ENCODE measurements at places on chromosomes 5 and 9. TPM values are rescaled to one million over a fixed set of nuclear protein-coding genes. Genes with fewer than 3 reads are reported as not detected.
A peak's percentile ranks its signal among the peaks of the same experiment; 100 is the strongest.

GRCh38 chr5:116494784-116495450 is 79.7 kb downstream of the SEMA6A start:
- no peak overlapping the region for H3K4me3 ChIP-seq
- no peaks in the 10 kb centered on the region for H3K36me3 ChIP-seq
- DNase-seq, result no peak
- H3K27ac ChIP-seq, result no peak overlapping the region

GRCh38 chr5:153546566-153546965 is 56.1 kb downstream of the GRIA1 start:
- no peaks in the 10 kb centered on the region for H3K4me1 ChIP-seq
- no peak overlapping the region for H3K27ac ChIP-seq
- no peaks in the 10 kb centered on the region for H3K27me3 ChIP-seq
- no peak for DNase-seq
- no peak overlapping the region for H3K4me3 ChIP-seq

GRCh38 chr5:96823900-96824380 is 16.2 kb upstream of the ERAP1 start:
- no peak overlapping the region for H3K27ac ChIP-seq
- peaks cover 46% of the 10 kb centered on the region for H3K4me1 ChIP-seq
- DNase-seq, result peak; percentile 46
- no peak overlapping the region for H3K4me3 ChIP-seq
- H3K27me3 ChIP-seq, result no peaks in the 10 kb centered on the region

Gene KCNV2
- not detected for total RNA-seq

DNA sequence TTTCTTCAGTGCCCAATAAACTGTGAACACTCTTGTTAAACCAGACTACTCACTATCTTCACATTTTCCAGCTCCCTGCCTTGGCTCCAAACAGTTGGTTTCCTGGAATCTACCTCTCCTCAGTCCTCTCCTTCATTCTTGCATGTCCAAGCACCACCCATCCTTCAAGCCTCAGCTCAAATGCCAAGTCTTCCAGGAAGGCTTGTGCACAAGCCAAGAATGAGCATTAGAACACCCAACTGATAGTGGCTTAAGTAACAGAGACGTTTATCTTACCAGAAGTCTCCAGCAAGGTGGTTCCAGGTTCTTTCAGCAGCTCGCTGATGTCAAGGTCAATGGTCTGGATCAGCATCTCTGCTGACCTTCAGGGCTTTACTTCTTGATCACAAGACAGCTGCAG is 60.1 kb downstream of the PTPDC1 start:
- H3K4me3 ChIP-seq, result no peak overlapping the region
- no peak for DNase-seq
- no peaks in the 10 kb centered on the region for H3K4me1 ChIP-seq
- no peaks in the 10 kb centered on the region for H3K36me3 ChIP-seq

- no peak overlapping the region for H3K4me3 ChIP-seq
- no peak for DNase-seq
- H3K4me1 ChIP-seq, result peaks cover 23% of the 10 kb centered on the region
- no peak overlapping the region for H3K27ac ChIP-seq
These were observed 15.7 kb downstream of the USP20 start for GRCh38 chr9:129850821-129851550.

DNA sequence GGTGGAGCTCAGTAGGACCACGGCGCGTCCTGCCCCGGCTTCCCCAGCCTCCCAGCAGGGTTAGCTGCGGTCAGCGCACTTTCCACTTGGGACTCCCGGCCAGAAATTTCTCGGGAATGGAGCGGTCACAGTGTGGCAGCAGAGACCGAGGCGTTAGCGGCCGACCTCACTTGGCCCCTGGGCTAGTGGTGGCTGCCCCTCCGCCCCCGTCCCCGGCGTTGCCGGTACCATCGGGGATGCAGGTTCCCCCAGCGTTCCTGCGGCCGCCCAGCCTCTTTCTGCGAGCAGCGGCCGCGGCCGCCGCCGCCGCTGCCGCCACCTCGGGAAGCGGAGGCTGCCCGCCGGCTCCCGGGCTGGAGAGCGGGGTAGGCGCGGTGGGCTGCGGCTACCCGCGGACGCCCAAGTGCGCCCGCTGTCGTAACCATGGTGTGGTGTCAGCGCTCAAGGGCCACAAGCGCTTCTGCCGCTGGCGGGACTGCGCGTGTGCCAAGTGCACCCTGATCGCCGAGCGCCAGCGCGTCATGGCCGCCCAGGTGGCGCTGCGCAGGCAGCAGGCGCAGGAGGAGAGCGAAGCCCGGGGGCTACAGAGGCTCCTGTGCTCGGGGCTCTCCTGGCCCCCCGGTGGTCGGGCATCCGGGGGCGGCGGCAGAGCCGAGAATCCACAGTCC is 460 bp downstream of the DMRTA1 start:
- H3K4me3 ChIP-seq, result peak overlapping the region; percentile 50
- H3K4me1 ChIP-seq, result peaks cover 10% of the 10 kb centered on the region
- peak; percentile 47 for DNase-seq
- peaks cover 38% of the 10 kb centered on the region for H3K27me3 ChIP-seq

DNA sequence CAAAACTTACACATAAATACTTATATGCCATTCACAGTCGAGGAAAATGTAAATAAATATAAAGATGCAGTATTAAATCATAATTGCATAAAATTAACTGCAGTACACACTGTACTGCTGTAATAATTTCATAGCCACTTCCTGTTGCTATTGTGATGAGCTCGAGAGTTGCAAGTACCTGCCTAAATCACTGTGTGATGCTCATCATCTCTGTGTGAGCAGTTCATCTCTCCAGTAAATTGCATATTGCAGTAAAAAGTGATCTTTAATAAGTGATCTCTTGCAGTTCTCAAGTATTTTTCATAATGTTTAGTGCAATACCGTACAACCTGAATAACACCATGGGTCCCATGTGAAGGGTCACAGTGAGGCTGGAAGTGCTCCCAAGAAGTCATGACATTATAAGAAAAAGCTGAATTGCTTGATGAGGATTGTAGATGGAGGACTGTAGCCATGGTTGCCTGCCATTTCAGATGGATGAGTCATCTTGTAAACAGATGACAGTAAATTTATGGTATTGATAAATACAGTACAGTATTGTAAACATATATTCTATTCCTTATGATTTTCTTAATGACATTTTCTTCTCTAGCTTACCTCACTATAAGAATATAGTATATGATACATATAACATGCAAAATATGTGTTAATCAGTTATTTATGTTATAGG is 34.9 kb downstream of the SYK start:
- H3K4me1 ChIP-seq, result no peaks in the 10 kb centered on the region
- no peaks in the 10 kb centered on the region for H3K36me3 ChIP-seq
- no peak overlapping the region for H3K4me3 ChIP-seq
- H3K27ac ChIP-seq, result no peak overlapping the region
- DNase-seq, result no peak
- H3K27me3 ChIP-seq, result peaks cover 2% of the 10 kb centered on the region

Gene PCDHGB2
- 0.19 TPM for total RNA-seq

Gene TOR4A
- 6.6 TPM for total RNA-seq

DNA sequence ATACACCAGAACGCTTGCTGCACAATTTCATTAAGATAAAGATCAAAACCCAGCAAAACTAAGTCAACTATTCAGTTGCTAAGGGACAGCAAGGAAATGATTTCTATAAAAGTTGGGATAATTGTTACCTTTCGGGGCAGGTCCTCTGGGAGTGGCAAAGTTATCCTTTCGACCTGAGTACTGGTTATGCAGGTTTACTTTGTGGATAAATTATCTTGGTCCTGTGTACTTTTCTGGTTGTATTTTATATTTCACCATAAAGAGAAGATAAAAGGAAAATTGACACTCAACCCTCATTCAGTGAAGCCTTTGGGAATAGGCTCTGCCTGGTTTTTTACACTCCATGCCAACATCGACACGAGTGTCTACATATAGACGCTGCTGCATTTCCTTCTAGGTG is 146.5 kb downstream of the SYK start:
- H3K36me3 ChIP-seq, result no peaks in the 10 kb centered on the region
- H3K27me3 ChIP-seq, result peaks cover 11% of the 10 kb centered on the region
- peaks cover 6% of the 10 kb centered on the region for H3K4me1 ChIP-seq
- DNase-seq, result no peak
- no peak overlapping the region for H3K27ac ChIP-seq

- no peaks in the 10 kb centered on the region for H3K36me3 ChIP-seq
- H3K4me1 ChIP-seq, result peaks cover 4% of the 10 kb centered on the region
- no peak overlapping the region for H3K4me3 ChIP-seq
- no peak overlapping the region for H3K27ac ChIP-seq
- no peak for DNase-seq
- H3K27me3 ChIP-seq, result peaks cover 24% of the 10 kb centered on the region
These were observed 105.5 kb upstream of the SPATA31C2 start for GRCh38 chr9:88243736-88244135.

GRCh38 chr5:33261305-33261704 is 179.5 kb upstream of the TARS1 start:
- no peak for DNase-seq
- no peaks in the 10 kb centered on the region for H3K4me1 ChIP-seq
- H3K27me3 ChIP-seq, result no peaks in the 10 kb centered on the region
- H3K4me3 ChIP-seq, result no peak overlapping the region
- H3K36me3 ChIP-seq, result no peaks in the 10 kb centered on the region
- no peak overlapping the region for H3K27ac ChIP-seq

DNA sequence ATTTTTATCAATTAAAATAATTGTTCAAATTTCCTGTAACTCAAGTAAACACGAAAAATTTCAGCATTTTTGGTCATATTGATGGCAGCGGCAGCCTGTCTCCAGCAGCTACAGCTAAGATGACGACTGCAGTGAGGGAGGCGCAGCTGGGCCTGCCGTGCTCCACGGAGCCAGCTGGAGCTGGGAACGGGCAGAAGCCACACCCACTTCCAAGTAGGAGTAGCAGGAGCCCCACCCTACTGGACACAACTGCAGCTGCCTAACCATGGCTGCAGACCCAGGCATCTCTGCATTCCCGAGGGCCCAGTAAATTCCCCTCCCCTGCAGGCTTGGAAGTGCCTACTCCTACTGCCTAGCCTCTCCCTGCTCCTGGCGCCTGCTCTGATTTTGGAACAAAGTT is 2031.7 kb downstream of the EFNA5 start:
- H3K27ac ChIP-seq, result no peak overlapping the region
- no peak overlapping the region for H3K4me3 ChIP-seq
- no peaks in the 10 kb centered on the region for H3K4me1 ChIP-seq
- no peak for DNase-seq

DNA sequence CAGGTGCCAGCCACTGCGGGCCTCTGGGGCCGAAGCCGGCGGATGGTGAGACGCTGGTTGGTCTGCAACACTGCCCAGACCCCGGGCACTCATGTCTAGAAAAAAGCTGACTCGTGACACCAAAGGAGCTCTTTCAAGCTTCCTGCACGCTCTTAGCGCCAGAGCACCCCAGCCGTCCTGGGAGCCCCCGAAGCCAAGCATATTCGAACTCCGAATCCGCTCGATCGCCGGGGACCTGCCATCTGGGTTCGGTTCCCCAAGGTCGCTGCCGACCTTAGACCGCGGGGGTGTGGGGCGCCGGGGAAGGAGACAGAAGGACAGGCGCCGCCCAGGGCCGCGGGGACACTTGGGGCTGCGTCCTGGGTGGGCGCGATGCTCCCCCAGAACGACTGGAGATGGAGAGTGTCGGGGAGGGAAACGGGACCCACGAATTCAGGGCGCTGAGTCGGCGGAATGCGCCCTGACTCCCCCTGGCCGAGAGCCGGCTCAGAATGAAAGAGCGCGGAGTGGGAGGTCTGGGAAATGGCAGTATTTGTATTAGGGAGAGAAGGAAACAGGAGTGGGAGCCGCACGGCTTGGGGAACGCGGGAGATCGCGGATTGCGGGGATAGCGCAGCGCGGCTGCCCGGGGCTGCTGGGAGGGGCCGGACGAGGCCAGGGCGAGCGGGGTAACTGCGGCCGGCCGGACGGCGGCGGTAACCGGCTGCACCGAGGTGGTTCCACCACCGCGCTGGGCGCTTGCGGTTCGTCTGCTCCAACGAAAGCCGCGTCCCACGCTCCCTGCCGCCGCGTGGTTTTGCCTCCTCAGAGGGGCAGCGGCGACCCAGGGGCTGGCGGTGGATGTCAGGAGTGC is 20.1 kb upstream of the MARCHF6 start:
- no peak overlapping the region for H3K27ac ChIP-seq
- H3K4me1 ChIP-seq, result peaks cover 4% of the 10 kb centered on the region
- DNase-seq, result no peak

Gene TNFSF15
- total RNA-seq, result 0.12 TPM

- peaks cover 24% of the 10 kb centered on the region for H3K4me1 ChIP-seq
- H3K36me3 ChIP-seq, result no peaks in the 10 kb centered on the region
- H3K4me3 ChIP-seq, result no peak overlapping the region
These were observed 106.8 kb upstream of the PTGER4 start for GRCh38 chr5:40572937-40573336.

Gene CAMK2A
- total RNA-seq, result not detected

- H3K27ac ChIP-seq, result no peak overlapping the region
- no peaks in the 10 kb centered on the region for H3K4me1 ChIP-seq
These were observed 35.4 kb upstream of the MAP1B start for GRCh38 chr5:72071906-72072305.

GRCh38 chr5:1801222-1801966 is at the start of gene NDUFS6:
Gene NDUFS6, plus strand, starts transcription at chr5:1801407. Its CDS starts 11 bp downstream, at chr5:1801418.
- H3K27me3 ChIP-seq, result no peaks in the 10 kb centered on the region
- H3K4me3 ChIP-seq, result peak within 1 kb of the TSS; percentile 100
- H3K4me1 ChIP-seq, result peaks cover 49% of the 10 kb centered on the region
- H3K27ac ChIP-seq, result peak within 1 kb of the TSS; percentile 99
- peaks cover 61% of the 10 kb centered on the region for H3K36me3 ChIP-seq

Gene SHROOM1
- total RNA-seq, result 1.6 TPM

Gene SLC4A9
- total RNA-seq, result 0.26 TPM

- peaks cover 5% of the 10 kb centered on the region for H3K27me3 ChIP-seq
- H3K36me3 ChIP-seq, result no peaks in the 10 kb centered on the region
- H3K27ac ChIP-seq, result no peak overlapping the region
These were observed 75.2 kb upstream of the CPEB4 start for GRCh38 chr5:173812811-173813550.

- no peaks in the 10 kb centered on the region for H3K36me3 ChIP-seq
- peaks cover 1% of the 10 kb centered on the region for H3K27me3 ChIP-seq
- no peak overlapping the region for H3K27ac ChIP-seq
- DNase-seq, result no peak
- H3K4me3 ChIP-seq, result no peak overlapping the region
- H3K4me1 ChIP-seq, result no peaks in the 10 kb centered on the region
These were observed 17.4 kb upstream of the RORB start for GRCh38 chr9:74479711-74480110.

DNA sequence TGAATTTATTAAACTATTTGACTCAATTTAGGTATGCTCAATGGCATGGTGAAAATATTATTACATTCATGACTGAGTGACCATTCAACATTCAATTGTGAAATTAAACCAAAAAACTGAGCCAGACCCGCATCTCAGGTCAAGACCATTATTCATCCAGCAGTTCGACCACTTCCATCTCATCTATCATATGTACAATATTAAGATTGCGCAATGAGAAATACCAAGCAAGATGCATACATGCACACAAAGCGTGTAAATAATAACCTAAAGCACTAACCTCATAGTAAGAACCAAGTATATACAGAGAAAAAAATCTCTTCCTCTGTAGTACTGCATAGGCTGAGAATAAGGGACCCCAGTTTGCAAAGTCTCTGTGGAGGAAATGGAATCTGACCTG is 310.2 kb downstream of the ADGRV1 start:
- H3K4me1 ChIP-seq, result peaks cover 19% of the 10 kb centered on the region
- no peaks in the 10 kb centered on the region for H3K36me3 ChIP-seq

- H3K27me3 ChIP-seq, result peaks cover 6% of the 10 kb centered on the region
- DNase-seq, result peak; percentile 26
- no peak overlapping the region for H3K27ac ChIP-seq
- H3K4me3 ChIP-seq, result no peak overlapping the region
- H3K4me1 ChIP-seq, result peaks cover 10% of the 10 kb centered on the region
These were observed 116.4 kb downstream of the RXRA start for GRCh38 chr9:134442486-134443173.

Measured in activated CD4-positive, alpha-beta memory T cell treated with anti-CD3 and anti-CD28 coated beads for 36 hours (primary cell).